ENCODE measurements at places on chromosomes 5 and 9. TPM values are rescaled to one million over a fixed set of nuclear protein-coding genes. Genes with fewer than 3 reads are reported as not detected.

ZNF474 gene
- 0.72 TPM for total RNA-seq

ORM2 gene
- total RNA-seq = not detected

LECT2 gene
- total RNA-seq = not detected

CHMP5 gene
- total RNA-seq = 71.0 TPM

TTF1 gene
- 8.0 TPM for total RNA-seq

TBC1D2 gene
- 114 TPM for total RNA-seq

DNA sequence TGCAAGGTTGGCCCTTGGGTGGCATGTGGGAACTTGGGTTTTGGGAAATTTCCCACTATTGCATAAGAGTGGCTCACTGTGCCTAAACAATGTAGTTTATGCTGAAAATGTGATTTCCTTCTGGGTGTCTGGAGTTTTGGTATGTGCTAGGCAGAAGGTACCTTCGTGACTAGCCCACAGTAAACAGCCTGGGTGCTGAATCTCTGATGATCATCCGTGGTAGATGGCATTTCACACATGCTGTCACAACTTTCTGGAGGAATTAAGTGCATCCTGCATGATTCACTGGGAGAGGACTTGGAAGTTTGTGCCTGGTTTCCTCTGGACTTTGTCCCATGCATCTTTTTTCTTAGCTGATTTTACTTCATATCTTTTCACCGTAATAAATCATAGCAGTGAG, 64.5 kb downstream of the LNPEP start:
- H3K36me3 ChIP-seq = no peaks in the 10 kb centered on the region
- H3K27me3 ChIP-seq = no peaks in the 10 kb centered on the region
- DNase-seq = no peak

DNA sequence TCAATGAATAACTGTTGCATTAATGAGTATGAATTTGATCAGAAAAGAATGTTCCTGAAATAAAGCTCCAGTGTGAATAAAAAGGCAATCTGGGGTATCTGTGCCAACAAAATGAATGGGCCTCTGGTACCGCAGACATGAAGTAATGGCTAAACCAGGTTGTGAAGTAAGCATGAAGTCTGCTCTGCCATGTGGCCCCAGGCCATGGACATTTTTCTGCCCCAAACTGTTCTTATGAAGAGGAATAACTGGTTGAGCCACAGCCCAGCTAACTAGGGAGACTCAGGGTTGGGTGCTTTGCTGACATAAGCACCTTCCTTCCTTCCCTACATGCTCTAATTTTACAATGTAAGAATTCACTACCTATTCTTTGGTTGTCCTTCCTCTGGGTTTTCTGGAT, 147.4 kb upstream of the LRRTM2 start:
- H3K27me3 ChIP-seq = no peaks in the 10 kb centered on the region
- H3K36me3 ChIP-seq = peaks cover 10% of the 10 kb centered on the region
- H3K27ac ChIP-seq = no peak overlapping the region
- no peak overlapping the region for H3K4me3 ChIP-seq
- no peak for DNase-seq
- peaks cover 11% of the 10 kb centered on the region for H3K4me1 ChIP-seq

- peak; percentile 96 for DNase-seq
- H3K4me1 ChIP-seq = peaks cover 8% of the 10 kb centered on the region
- H3K36me3 ChIP-seq = no peaks in the 10 kb centered on the region
- H3K27me3 ChIP-seq = peaks cover 24% of the 10 kb centered on the region
- H3K4me3 ChIP-seq = no peak overlapping the region
- H3K27ac ChIP-seq = no peak overlapping the region
Measured at GRCh38 chr5:141778206-141778605, 96.2 kb upstream of the ARAP3 start.

DNA sequence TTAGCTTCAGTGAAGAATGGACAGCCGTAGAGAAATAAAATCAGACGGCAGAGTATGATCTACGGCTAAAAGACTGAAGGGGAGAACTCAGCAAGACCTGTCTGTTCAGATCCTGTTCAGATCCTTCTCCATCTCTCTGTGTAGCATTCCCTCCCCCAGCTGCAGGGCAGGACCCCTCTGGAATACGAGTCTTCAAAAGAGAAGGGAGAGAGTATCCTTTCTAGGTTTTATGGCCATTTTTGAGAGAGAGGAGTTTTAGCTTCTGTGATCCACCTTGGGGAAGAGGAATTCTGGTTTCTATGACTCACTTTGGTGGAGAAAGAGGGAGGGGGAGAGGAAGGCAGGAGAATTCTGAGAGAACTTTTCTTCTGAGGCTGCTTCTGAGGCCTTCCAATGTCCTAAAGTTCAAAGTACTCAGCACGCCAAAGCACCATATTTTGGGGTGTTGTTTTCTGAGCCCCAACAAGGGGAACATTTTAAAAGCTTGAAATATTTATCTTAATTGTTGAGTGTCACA, 194.4 kb upstream of the TLE4 start:
- no peak overlapping the region for H3K4me3 ChIP-seq
- no peak overlapping the region for H3K27ac ChIP-seq
- H3K36me3 ChIP-seq = no peaks in the 10 kb centered on the region
- no peaks in the 10 kb centered on the region for H3K27me3 ChIP-seq

DNA sequence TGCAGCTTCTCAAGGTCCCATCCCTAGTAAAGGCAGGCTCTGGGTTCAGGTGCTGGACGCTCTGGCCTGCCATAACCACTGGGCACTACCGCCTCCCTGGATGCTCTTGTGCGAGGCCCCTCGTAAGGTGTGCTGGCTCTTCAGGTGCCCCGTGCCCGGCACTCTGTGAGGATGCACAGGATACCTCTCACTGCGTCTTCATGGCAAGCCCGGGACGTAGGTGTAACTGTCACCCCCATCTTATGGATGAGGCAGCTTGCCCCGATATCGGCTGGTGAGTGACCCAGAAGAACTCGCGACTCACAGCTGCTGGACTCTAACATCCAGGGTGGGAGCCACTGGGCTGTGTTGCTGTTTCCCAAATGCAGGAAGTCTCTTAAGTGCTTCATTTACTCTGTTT, 79.0 kb downstream of the GTF3C4 start:
- no peak overlapping the region for H3K27ac ChIP-seq
- peaks cover 21% of the 10 kb centered on the region for H3K27me3 ChIP-seq
- no peaks in the 10 kb centered on the region for H3K4me1 ChIP-seq
- no peak for DNase-seq

DNA sequence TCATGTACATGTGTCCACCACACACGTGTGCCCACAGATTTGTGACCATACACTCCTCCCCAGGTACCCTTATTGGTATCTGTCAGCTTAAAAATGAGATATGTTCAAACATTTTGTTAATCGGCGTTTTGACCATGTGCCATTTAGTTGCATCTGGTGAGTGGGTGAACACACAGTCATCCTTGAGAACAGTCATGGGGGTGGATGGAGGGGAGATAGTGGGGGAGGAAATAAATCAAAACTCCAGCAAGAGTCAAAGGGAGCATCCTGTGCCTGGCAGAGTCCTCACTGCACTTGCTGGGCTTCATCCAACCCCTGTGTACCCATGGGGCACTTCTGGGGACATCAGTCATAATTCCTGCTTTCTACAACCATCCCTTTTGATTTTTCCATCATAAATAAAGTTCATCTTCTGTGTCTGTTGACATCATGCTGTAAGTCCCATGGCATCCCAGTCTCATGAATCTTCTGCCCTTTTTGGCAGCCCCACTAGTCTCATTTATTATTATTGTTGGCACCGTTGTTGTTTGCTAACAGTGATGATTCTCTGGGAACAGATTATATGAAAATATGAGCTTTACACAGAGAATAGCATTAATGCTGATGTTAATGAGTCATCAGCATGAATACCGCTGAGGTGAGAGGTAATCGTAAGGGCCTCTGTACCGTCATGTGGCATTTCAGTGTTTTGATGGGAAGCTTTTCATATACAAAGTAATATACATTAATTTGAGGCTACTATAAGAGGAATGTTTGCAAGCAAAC, 24.4 kb upstream of the CLK4 start:
- H3K4me1 ChIP-seq = peaks cover 27% of the 10 kb centered on the region
- H3K4me3 ChIP-seq = no peak overlapping the region
- no peaks in the 10 kb centered on the region for H3K36me3 ChIP-seq
- peak; percentile 89 for DNase-seq
- no peaks in the 10 kb centered on the region for H3K27me3 ChIP-seq
- peak overlapping the region; percentile 91 for H3K27ac ChIP-seq

GRCh38 chr5:68219161-68219816, 3.7 kb downstream of the PIK3R1 start:
- no peaks in the 10 kb centered on the region for H3K36me3 ChIP-seq
- H3K4me1 ChIP-seq = peaks cover 14% of the 10 kb centered on the region
- H3K4me3 ChIP-seq = no peak overlapping the region
- H3K27ac ChIP-seq = no peak overlapping the region
- H3K27me3 ChIP-seq = no peaks in the 10 kb centered on the region

GRCh38 chr5:127589309-127590030, 59.4 kb upstream of the CTXN3 start:
- H3K36me3 ChIP-seq = no peaks in the 10 kb centered on the region
- H3K4me1 ChIP-seq = no peaks in the 10 kb centered on the region
- H3K4me3 ChIP-seq = no peak overlapping the region

DNA sequence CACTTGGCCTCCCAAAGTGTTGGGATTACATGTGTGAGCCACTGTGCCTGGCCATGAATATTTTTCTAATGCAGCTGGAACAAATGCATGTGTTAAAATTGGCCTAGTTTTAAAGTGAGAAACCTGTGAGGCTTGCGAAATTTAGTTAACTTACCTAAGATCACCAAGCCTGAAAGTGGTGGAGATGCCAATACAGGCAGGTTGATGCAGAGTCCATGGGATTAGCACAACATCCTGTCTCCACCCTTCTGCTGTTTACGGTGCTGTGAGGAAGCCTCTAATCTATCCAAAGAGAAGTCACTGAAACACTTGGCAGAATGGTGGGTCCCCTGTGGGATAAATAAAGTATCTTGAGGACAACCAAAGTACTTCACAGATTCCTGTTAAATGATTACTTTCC, 98.2 kb downstream of the PCSK5 start:
- DNase-seq = no peak
- H3K4me1 ChIP-seq = peaks cover 4% of the 10 kb centered on the region
- H3K4me3 ChIP-seq = no peak overlapping the region

GRCh38 chr5:1807451-1808185, 6.4 kb downstream of the NDUFS6 start:
- no peak overlapping the region for H3K4me3 ChIP-seq
- peak; percentile 39 for DNase-seq
- H3K27ac ChIP-seq = no peak overlapping the region
- H3K36me3 ChIP-seq = peaks cover 68% of the 10 kb centered on the region
- H3K27me3 ChIP-seq = no peaks in the 10 kb centered on the region

GRCh38 chr9:129225490-129225778, 47.4 kb upstream of the IER5L start:
- H3K4me1 ChIP-seq = peaks cover 15% of the 10 kb centered on the region
- DNase-seq = no peak
- no peak overlapping the region for H3K4me3 ChIP-seq
- H3K27me3 ChIP-seq = no peaks in the 10 kb centered on the region
- peak overlapping the region; percentile 33 for H3K27ac ChIP-seq

GRCh38 chr9:24479361-24480059, 66.2 kb downstream of the IZUMO3 start:
- H3K4me3 ChIP-seq = no peak overlapping the region
- no peaks in the 10 kb centered on the region for H3K36me3 ChIP-seq
- DNase-seq = no peak
- H3K27ac ChIP-seq = no peak overlapping the region

DNA sequence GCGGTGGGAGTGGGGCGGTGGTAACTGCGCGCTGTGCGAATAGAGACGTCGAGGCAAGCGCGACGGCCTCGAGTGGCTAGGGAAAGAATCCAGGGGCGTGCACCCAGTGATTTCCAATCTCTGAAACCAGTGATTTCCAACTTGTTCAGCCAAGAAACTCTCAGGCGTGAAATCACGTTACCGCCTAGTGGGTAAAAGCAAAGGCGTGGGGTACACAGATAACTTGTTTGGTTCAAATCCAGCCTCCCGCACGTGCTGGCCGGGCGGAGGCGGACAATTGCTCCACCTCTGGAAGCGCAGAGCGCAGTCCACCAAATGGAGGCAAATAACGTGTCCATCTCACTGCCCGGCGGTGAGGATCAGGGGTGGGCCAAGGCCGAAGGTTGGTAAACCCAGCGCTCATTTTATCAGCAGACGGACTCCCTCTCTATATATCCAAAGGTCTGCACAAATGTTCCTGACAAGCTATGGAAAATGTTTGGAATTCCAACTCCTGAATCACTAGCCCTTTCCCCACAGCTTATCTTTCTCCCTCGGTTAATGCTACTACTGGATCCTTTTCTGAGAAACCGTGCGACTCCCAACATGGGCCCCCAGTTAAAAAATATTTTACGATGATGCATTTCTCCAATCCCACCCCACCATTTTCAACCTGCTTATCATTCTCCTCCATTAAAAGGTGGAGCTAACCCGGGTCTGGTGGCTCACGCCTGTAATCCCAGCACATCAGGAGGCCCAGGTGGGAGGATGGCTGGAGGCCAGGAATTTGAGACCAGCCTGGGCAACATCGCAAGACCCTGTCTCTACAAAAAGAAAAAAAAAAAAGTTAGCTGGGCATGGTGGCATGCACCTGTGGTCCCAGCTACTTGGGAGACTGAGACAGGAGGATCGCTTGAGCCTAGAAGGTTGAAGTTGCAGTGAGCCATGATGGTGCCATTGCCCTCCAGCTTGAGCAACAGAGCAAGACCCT, 950 bp upstream of the FNBP1 start:
- H3K4me3 ChIP-seq = peak overlapping the region; percentile 76
- H3K4me1 ChIP-seq = peaks cover 15% of the 10 kb centered on the region
- DNase-seq = peak; percentile 89
- H3K27ac ChIP-seq = peak overlapping the region; percentile 41
- H3K36me3 ChIP-seq = no peaks in the 10 kb centered on the region

- no peaks in the 10 kb centered on the region for H3K4me1 ChIP-seq
- no peaks in the 10 kb centered on the region for H3K27me3 ChIP-seq
- DNase-seq = no peak
- H3K27ac ChIP-seq = no peak overlapping the region
Measured at GRCh38 chr9:26034786-26035185, 356.5 kb upstream of the TUSC1 start.

DNA sequence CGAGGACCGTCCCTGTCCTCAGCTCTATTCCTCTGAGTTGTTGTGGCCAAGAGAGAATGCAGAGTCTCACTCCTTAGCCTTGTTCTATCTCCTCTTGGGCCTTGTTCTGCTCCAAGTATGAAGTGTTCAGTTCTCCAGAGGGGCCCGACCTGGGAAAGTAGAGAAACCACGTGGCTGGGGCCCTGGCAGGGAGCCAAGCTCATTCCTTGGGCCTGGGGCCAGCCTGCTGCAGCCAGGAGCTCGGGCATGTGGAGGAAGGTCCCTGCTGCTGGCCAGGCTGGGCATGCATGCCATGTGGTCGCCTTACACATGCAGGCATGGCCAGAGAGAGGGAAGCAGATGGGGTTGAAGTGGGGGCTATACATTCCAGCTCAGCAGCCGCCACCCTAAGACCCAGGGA, 60.7 kb downstream of the COL27A1 start:
- H3K4me3 ChIP-seq = no peak overlapping the region
- H3K27me3 ChIP-seq = no peaks in the 10 kb centered on the region
- no peak overlapping the region for H3K27ac ChIP-seq
- peaks cover 18% of the 10 kb centered on the region for H3K36me3 ChIP-seq
- H3K4me1 ChIP-seq = peaks cover 11% of the 10 kb centered on the region

All from osteoblast (primary cell).